ENCODE measurements at places on chromosomes 2 and 18.

GRCh38 chr18:9104244-9104901 is 1.9 kb downstream of the NDUFV2 start:
- no peak for DNase-seq

DNA sequence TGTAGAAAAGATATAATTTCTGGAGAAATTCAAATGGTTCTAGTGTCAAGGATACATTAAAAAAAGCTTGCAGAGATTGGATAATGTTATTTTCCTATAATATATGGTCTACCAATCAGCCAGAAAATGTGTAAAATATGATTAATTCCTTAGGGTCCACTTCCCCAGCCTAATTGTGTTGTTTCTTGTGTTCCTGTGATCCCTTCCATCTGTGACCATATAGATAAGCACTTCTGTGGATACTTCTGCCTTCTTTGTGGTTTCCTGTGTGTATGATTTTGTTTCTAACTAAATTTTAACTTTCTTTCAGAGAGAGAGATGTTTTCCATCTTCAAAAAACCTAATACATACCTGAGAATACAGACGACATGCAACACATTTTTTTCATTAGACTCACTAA is 367.1 kb upstream of the PIK3C3 start:
- DNase-seq = no peak

DNA sequence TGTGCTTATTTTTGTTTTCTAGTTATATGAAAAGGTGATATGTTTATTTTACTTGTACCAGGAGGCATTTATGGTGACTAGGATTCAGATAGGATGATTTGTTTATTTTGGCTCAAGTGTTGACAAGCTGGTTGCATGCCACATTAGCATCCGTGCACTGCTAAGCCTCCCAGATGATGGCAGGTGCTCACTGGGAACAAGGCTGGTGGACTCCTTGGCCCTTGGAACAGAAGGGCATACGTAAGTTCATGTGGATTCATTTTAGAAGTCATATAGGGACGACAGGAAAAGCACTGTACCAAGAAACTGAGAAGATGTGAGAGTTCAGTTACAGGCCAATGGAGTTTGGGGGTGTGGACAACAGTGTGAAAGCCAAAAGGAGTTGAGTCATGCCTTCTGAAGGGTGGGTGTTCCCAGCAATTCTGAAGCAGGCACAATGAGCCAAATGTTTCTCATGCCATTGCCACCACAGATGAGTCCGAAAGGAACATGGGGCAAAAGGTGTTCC is 166.2 kb downstream of the PHLPP1 start:
- no peak for DNase-seq

GRCh38 chr2:83584672-83585071 is 874.4 kb downstream of the SUCLG1 start:
- no peak for DNase-seq

- DNase-seq = no peak
Measured at GRCh38 chr2:56410140-56410539, 226.3 kb downstream of the CCDC85A start.

DNA sequence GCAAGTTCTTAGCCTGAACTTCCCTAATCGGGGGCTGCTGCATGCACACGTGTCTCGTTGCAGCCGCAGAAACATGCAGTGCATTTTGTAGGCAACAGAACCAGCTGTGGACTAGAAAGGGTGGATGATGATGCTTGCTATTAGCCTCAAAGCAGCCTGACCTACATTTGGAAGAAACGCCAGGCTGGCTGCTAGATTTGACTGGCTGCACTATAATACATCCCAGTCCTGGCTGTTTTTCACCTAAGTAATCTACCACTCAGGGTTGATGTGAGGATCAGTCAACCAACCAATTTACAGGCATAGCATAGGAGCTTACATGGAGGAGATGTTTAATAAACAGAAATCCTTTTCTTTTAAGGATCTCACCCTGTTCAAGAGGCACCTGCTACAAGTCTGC is 56.4 kb upstream of the SPP2 start:
- DNase-seq = no peak

All from kidney (tissue), 22 donors.